ENCODE measurements at places on chromosomes 2 and 18.

- DNase-seq = no peak
Measured at GRCh38 chr2:158094487-158095092, 7.1 kb upstream of the UPP2 start.

GRCh38 chr2:190547886-190548285, 13.4 kb upstream of the NEMP2 start:
- DNase-seq = no peak

- no peak for DNase-seq
Measured at GRCh38 chr18:74540652-74541421, 6.5 kb downstream of the CNDP1 start.

GRCh38 chr2:185187421-185187820, 551.2 kb upstream of the FSIP2 start:
- no peak for DNase-seq

DNA sequence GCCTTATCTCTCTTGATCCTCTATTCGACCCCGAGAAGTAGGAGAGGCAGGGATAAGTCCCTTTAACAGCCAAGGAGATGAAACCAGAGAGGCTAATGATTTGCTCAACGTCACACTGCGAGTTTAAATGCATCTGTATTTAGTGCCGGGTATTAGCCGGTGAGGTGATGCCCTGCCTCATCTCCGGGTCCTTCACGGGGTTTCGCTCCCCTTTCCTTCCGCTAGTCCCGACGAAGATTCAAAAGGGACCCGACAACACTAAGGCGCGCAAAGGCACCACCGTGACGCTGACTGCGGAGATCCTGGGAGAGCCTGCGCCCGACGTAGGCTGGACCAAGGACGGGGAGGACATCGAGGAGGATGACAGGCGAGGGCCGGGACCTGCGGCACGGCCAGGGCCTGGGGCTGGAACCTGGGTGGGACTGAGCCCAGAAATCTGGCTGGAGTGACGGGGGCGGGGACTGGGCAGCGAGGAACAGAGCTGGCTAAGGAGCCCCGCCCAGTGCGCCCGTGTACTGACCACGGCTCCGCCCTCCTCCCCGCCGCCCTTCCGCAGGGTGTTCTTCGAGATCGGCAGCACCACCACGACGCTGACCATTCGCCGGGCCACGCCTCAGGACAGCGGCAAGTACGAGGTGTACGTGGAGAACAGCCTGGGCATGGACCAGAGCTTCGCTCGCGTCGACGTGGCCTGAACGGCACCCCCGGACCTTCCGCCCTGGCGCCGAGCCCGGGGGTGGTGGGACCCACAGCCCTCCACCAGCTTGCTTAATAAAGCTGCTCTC, 1.0 kb upstream of the GMPPA start:
- no peak for DNase-seq

GRCh38 chr18:22309191-22309590, 108.5 kb downstream of the CTAGE1 start:
- DNase-seq = no peak

- DNase-seq = no peak
Measured at GRCh38 chr18:49893036-49893435, 79.7 kb upstream of the ACAA2 start.

DNA sequence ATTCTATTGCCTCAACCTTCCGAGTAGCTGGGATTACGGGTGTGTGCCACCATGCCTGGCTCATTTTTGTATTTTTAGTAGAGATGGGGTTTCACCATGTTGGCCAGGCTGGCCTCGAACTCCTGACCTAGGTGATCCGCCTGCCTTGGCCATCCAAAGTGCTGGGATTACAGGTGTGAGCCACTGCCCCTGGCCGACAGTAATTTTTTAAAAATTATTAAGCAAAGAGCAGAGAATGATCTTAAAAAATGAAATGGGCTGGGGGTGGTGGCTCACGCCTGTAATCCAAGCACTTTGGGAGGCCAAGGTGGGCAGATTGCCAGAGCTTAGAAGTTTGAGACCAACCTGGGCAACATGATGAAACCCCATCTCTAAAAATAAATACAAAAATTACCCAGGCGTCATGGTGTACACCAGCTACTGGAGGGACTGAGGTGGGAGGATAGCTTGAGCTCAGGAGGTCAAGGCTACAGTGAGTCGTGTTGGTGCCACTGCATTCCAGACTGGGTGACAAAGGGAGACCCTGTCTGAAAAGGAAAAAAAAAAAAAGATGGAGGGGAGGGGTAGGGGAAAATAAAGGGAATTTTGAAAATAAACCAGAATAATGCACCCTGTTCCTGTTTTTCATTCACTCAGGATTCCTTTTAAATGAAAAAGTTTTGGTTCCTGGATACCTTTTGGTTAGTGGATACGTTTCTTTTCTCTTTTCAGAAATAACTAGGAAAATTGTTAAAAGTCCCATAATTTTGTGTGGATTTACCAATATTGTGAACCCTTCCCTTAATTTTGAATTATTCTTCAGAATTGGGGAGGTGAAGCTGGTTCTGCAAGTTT, 33.9 kb downstream of the MAP4K4 start:
- no peak for DNase-seq

GRCh38 chr2:209472871-209473270, 49.0 kb downstream of the MAP2 start:
- DNase-seq = no peak

GRCh38 chr18:45662468-45662867, 47.2 kb downstream of the SLC14A2 start:
- DNase-seq = no peak

- DNase-seq = no peak
Measured at GRCh38 chr2:207920721-207921120, 104.6 kb downstream of the PLEKHM3 start.

DNA sequence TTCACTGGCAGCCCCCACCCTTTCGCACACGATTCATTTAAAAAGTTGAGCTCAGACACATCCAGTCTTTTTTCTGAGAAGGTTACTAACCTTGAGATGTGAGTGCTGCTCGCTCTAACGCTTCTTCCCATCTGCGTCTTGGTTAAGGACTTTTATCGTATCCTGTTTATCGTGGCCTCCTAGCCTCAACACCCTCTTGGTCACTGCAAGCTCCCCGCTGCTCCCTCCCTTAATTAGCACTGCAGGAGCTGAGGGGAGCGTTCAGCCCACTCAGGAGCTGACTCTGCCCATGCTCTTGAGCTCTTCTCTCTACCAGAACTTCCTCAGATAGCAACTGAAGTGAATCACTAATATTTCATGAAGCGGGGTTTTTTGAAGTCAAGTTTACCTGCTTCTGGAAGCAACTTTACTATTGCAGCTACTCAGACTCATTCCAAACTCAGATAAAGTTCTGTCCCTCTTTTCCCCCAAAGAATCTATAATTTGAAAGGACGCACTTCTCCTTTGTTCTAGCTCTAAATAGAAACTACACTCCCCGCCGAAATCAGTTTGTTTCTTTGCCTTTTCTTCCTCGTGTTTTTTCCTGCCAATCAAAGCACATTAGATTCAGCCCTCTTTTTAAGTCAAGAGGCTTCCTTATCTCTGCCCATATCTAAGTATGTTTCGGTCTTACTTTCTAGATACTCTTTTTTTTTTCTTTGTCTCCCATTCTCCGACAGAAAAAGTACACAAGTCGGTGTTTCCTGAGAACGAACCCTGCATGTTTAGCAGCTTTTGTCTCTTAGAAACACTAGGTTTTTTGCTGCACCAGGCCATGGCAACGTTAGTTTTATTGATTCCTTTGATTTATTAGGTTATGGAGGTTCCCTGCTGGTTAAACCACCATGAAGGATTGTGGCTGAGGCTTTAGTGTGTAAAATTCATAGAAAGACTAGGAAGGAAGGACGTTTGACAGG, 9.3 kb upstream of the CD226 start:
- DNase-seq = no peak

GRCh38 chr2:191756761-191757160, 78.8 kb downstream of the NABP1 start:
- DNase-seq = no peak

DNA sequence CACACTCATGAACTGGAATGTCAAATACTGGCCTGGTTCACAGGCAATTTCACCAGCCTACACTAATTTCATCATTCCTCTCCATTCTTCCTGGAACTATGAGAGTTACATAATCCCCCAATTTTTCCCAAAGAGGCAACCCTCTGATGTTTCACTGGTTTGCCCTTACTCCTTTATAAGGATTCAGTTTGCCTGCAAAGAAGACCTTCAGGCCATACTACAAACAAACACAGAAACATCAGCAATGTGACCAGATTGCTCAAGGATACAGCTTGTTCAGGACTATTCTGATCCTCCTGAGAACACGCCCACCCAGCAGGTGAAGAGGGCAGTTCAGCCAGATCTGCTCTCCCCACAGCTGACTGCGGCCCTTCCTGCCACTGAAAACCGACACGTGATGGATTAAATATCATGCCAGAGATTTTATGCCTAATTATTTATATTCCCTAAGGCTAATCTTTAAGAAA, 215.5 kb downstream of the ETAA1 start:
- DNase-seq = no peak

- DNase-seq = no peak
Measured at GRCh38 chr2:177211169-177211568, 1.4 kb upstream of the HNRNPA3 start.

All from NCI-H1048 (cell line).